ENCODE measurements at places on chromosomes 2 and 18.

GRCh38 chr2:131010566-131010965, 82.7 kb downstream of the FAM168B start:
- no peak overlapping the region for H3K27ac ChIP-seq
- H3K4me1 ChIP-seq, result no peaks in the 10 kb centered on the region
- H3K36me3 ChIP-seq, result no peaks in the 10 kb centered on the region
- no peak overlapping the region for H3K4me3 ChIP-seq

DNA sequence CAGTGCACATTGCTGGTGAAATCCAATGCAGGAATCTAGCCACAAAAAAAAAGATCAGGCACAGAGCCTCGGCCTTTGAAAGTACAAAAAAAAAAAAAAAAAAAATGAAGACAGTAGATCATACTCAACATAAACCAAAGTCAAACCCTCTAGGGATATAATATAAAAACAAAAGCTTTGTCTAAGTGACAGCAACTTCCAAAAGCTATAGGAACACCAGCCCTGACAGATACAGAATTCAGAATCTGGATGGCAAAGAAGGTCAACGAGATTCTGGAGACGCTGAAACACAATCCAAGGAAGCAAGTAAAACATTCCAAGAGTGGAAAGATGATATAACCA, 54.0 kb upstream of the SCN1A start:
- H3K4me3 ChIP-seq, result no peak overlapping the region
- no peak for DNase-seq
- peaks cover 22% of the 10 kb centered on the region for H3K4me1 ChIP-seq

GRCh38 chr2:174063492-174064092, 98.4 kb upstream of the SP3 start:
- H3K36me3 ChIP-seq, result no peaks in the 10 kb centered on the region
- DNase-seq, result no peak
- H3K4me3 ChIP-seq, result no peak overlapping the region
- H3K27ac ChIP-seq, result no peak overlapping the region
- H3K27me3 ChIP-seq, result peaks cover 11% of the 10 kb centered on the region
- H3K4me1 ChIP-seq, result peaks cover 23% of the 10 kb centered on the region

GRCh38 chr2:227921648-227922047, 50.2 kb downstream of the DAW1 start:
- H3K27ac ChIP-seq, result no peak overlapping the region
- no peaks in the 10 kb centered on the region for H3K4me1 ChIP-seq
- no peak for DNase-seq
- H3K4me3 ChIP-seq, result no peak overlapping the region
- no peaks in the 10 kb centered on the region for H3K36me3 ChIP-seq

DNA sequence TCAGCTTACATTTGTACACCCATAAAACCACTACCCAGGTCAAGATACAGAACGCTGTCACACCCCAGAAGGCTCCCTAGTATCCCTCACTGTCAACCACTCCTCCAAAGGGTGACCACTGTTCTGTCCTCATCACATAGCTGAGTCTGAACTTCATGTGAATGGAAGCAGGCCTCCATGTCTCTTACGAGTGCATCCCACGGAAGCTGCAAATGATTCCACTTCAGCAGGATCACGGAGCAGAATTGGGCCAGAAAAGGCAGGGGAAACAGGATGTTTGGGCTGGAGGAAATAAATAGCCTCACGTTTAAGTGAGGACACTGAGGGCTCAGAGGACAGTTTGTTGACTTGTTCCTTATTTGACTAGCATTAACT, 38.4 kb downstream of the LBH start:
- H3K27me3 ChIP-seq, result no peaks in the 10 kb centered on the region
- no peak for DNase-seq
- H3K4me1 ChIP-seq, result peaks cover 42% of the 10 kb centered on the region

Measured in HFFc6 (cell line).